ENCODE measurements at places on chromosomes 2 and 18. TPM values are rescaled to one million over a fixed set of nuclear protein-coding genes. Genes with fewer than 3 reads are reported as not detected.

Gene NEB
- total RNA-seq: 208 TPM

Gene UGT1A10
- total RNA-seq: not detected

Gene TUBA4B
- not detected for total RNA-seq

Gene CRYBA2
- total RNA-seq: 1,526 TPM

Gene MZT2B
- total RNA-seq: 44.9 TPM
